ENCODE measurements at places on chromosomes 4 and X. TPM values are rescaled to one million over a fixed set of nuclear protein-coding genes. Genes with fewer than 3 reads are reported as not detected.

DNA sequence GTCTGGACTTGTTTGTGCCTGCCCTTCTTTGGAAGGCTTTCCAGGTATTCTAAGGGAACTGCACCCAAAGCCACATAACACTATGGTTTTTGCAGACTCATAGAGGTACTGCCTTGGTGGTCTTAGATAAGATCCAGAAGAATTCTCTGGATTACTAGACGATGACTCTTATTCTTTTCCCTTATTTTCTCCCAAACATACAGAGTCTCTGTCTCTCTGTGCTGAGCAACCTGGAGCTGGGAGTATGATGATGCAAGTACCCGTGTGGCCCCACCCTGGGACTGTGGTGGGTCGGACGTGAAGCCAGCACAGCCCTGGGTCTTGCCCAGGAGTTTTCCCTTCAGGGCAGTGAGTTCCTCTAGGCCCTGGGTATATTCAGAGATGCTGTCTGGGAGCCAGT is 1342.4 kb upstream of the TENM3 start:
- no peak overlapping the region for H3K4me3 ChIP-seq
- DNase-seq = no peak
- no peaks in the 10 kb centered on the region for H3K27me3 ChIP-seq
- H3K4me1 ChIP-seq = no peaks in the 10 kb centered on the region
- H3K36me3 ChIP-seq = no peaks in the 10 kb centered on the region

DNA sequence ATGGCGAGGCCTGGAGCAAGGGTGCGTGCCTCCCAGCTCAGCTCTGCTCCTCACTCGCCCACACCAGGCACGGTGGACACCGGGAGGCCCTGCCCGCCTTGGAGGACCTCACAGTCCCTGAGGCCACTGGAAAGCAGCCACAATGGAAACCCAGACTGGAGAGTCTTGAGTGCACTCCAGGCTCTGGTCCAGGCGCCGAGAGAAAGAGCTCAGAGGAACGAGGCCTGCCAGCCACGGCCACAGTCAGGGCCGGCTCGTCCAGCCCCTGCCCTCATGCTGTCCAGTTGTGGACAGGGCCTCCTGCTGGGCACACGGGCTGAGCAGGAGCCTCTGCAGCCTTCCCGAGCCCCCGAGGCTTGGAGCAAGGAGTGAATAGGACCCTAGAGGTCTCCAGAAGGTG is 53.3 kb upstream of the GRPEL1 start:
- no peak overlapping the region for H3K27ac ChIP-seq
- no peak overlapping the region for H3K4me3 ChIP-seq
- H3K27me3 ChIP-seq = peaks cover 22% of the 10 kb centered on the region

DNA sequence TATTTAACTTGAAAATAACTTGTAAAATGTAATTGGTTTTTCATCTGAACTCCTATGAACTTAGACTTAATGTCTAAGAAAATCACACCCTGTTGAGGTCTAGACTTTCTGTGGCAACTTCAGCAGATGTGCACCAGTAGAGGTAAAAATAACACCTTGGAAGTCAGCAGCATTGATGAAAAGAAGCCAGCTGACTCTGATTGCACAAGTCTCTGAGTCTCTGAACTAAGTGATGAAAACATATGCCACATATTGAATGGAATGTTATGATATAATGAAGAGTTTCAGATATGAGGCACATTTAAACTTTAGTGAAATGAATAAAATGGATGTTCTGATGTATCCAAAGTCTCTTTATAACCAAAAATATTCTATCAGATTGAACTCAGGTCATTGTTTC is 155.4 kb downstream of the GPM6A start:
- H3K36me3 ChIP-seq = no peaks in the 10 kb centered on the region
- no peak overlapping the region for H3K27ac ChIP-seq
- H3K4me3 ChIP-seq = no peak overlapping the region
- H3K27me3 ChIP-seq = no peaks in the 10 kb centered on the region

- peaks cover 18% of the 10 kb centered on the region for H3K4me1 ChIP-seq
- no peak overlapping the region for H3K27ac ChIP-seq
- DNase-seq = no peak
These were observed 84.0 kb downstream of the RTL9 start for GRCh38 chrX:110442635-110443034.

- peak overlapping the region; percentile 99 for H3K27ac ChIP-seq
- H3K27me3 ChIP-seq = no peaks in the 10 kb centered on the region
- peaks cover 6% of the 10 kb centered on the region for H3K36me3 ChIP-seq
These were observed 471 bp downstream of the MCTS1 start for GRCh38 chrX:120604361-120604782.

DNA sequence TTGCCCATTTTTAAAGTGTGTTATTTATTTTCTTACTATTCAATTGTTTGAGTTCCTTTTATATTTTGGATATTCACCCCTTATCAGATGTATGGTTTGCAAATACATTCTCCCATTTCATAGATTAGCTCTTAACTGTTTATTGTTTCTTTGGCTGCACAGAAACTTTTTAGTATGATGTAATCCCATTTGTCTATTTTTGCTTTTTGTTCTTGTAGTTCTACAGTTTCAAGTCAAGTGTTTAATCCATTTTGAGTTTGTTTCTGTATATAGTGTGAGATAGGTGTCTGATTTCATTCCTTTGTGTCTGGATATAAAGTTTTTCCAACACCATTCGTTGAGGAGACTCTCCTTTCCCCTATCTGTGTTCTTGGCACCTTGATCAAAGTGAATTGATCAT is 97.4 kb upstream of the CAMK2D start:
- no peak for DNase-seq
- H3K36me3 ChIP-seq = no peaks in the 10 kb centered on the region
- H3K4me1 ChIP-seq = no peaks in the 10 kb centered on the region
- no peak overlapping the region for H3K4me3 ChIP-seq
- no peak overlapping the region for H3K27ac ChIP-seq
- H3K27me3 ChIP-seq = no peaks in the 10 kb centered on the region

TLR10 gene
- total RNA-seq = not detected

GRCh38 chrX:8873956-8874355 is 72.8 kb upstream of the FAM9A start:
- no peak overlapping the region for H3K27ac ChIP-seq
- no peak overlapping the region for H3K4me3 ChIP-seq
- H3K4me1 ChIP-seq = no peaks in the 10 kb centered on the region
- H3K27me3 ChIP-seq = no peaks in the 10 kb centered on the region

CT47B1 gene
- not detected for total RNA-seq

DNA sequence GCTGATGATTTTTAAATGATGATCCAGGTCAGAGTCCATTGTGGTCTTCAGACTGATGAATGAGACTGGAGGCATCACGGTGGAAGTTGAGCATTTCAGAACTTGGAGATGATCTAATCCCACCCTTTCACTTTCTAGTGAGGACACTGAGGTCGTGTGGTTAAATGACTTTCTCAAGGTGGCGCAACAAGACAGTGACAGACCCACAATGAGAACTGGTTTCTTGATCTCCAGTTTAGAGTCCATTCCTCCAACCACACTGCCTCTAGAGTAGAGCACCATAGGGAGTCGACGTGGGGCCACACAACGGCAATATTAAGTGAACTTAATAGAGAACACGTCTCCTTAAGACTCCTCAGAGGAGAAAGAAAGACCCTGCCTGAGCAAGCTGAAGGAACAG is 381.0 kb downstream of the UNC5C start:
- no peak for DNase-seq
- H3K4me3 ChIP-seq = no peak overlapping the region
- no peak overlapping the region for H3K27ac ChIP-seq

DNA sequence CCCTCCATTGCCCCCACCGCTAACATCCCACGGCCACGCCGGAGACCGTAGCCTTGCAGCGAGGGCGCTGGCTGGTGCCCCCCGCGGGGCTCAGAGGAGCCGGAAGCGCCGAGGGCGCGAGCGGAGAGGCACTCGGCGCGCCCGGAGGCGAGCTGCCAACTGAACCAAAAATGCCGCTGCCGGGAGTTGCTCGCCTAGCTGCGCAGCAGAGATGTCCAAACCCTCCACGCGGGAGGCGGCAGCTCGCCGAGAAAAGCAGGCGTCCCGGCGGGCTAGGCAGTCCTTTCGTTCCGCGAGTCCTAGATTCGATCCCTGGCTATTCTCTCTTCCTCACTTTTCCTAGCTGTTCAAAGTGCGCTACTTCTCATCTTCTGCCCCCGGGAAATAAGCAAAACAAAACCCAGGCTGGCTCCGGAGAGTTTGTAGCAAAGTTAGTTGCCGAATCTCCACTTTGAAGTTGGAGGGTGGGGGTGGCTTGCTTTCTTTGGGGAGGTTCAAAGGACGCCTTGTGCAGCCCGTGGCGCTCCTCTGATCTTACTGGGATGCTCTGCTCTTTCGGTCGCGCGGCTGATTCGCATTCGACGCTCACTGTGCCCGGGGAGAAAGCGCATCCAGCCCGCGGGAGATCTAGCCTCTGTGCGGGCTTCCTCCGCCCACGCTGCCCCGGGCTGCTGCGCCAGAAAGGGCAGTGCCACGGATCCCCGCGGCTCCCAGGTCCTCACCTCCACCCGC is 723 bp downstream of the NKX6-1 start:
- peaks cover 29% of the 10 kb centered on the region for H3K4me1 ChIP-seq
- no peak overlapping the region for H3K27ac ChIP-seq
- peaks cover 98% of the 10 kb centered on the region for H3K27me3 ChIP-seq
- H3K4me3 ChIP-seq = peak overlapping the region; percentile 72
- DNase-seq = no peak

DNA sequence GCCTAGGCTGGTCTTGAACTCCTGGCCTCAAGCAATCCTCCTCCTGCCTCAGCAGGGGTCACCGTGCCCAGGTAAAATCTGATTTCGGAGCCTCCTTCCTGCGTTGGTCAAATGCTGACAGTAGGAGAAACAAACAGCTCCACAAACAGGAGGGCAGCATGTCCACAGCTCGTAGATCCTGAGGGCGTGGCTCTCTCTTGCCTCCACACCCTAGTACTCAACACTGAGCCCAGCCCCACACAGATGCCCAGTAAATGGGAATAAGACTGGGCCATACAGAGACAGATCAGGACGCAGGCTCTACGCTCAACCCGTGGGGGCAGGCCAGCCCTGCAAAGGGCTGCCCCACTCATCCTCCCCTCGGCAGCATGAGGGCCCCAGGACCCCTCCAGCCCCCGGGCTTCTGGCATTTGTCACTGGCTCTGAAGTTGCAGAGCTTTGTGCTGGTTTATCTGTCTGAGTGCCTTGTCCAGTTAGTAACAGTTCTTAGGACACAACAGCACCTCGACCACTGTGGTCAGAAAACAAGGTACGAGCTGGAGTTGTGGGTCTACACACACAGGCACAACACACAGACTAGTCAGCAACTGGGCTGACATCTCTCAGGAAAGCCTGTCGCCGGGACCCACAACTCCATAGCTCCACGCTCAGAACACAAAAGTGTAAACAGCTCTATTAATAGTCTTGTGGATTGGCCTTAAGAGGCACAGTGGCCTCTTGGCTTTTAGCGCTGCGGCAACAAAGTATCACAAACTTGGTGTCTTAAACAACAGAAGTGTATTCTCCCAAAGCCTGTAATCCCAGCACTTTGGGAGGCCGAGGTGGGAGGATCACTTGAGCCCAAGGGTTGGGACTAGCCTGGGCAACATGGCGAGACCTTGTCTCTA is 5.2 kb downstream of the TNIP2 start:
- H3K36me3 ChIP-seq = peaks cover 10% of the 10 kb centered on the region
- no peaks in the 10 kb centered on the region for H3K27me3 ChIP-seq
- peaks cover 7% of the 10 kb centered on the region for H3K4me1 ChIP-seq
- no peak overlapping the region for H3K27ac ChIP-seq
- no peak for DNase-seq
- H3K4me3 ChIP-seq = no peak overlapping the region

DNA sequence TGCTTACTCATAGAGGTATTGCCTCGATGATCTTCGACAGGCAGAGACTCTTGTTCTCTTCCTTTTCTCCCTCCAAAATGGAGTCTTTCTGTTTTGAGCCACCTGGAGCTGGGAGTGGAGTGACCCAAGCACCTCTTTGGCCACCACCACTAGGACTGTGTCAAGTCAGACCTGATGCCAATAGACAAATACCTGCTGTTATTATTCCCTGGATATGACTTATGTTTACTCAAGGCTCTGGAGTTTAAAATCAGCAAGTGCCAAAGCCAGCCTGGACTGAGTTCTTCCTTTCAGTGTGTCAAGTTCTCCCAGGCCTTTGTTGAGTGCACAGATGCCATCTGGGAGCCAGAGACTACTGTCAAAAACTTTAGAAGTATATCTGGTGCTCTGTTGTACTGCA is 130.2 kb upstream of the SLC6A14 start:
- DNase-seq = no peak
- H3K27ac ChIP-seq = no peak overlapping the region
- no peak overlapping the region for H3K4me3 ChIP-seq
- no peaks in the 10 kb centered on the region for H3K27me3 ChIP-seq
- no peaks in the 10 kb centered on the region for H3K36me3 ChIP-seq
- no peaks in the 10 kb centered on the region for H3K4me1 ChIP-seq

DNA sequence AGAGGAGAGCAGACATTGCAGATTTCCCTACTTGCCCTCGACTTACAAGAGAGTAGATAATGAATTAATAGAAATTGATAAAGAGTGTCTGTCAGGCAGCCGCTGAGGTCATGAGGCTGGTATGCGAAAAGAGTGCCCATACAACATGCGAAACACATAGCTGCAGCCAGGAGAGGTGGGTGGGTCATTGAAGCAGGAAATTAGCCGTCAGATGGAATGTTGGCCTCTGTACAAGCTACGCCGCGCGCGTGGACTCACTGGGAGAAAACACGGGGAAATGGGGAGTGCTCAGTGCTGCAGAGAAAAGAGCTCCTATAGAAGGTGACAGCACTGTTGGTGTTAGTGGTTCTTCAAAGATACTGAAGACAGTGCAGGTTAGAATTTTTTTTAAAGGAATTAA is 125.1 kb downstream of the RAPGEF2 start:
- peak overlapping the region; percentile 54 for H3K4me3 ChIP-seq
- H3K36me3 ChIP-seq = peaks cover 14% of the 10 kb centered on the region
- DNase-seq = peak; percentile 61
- peak overlapping the region; percentile 94 for H3K27ac ChIP-seq

- no peak overlapping the region for H3K4me3 ChIP-seq
- no peak overlapping the region for H3K27ac ChIP-seq
- H3K36me3 ChIP-seq = peaks cover 36% of the 10 kb centered on the region
- no peak for DNase-seq
These were observed 34.2 kb downstream of the TMA16 start for GRCh38 chr4:163528653-163529052.

DNA sequence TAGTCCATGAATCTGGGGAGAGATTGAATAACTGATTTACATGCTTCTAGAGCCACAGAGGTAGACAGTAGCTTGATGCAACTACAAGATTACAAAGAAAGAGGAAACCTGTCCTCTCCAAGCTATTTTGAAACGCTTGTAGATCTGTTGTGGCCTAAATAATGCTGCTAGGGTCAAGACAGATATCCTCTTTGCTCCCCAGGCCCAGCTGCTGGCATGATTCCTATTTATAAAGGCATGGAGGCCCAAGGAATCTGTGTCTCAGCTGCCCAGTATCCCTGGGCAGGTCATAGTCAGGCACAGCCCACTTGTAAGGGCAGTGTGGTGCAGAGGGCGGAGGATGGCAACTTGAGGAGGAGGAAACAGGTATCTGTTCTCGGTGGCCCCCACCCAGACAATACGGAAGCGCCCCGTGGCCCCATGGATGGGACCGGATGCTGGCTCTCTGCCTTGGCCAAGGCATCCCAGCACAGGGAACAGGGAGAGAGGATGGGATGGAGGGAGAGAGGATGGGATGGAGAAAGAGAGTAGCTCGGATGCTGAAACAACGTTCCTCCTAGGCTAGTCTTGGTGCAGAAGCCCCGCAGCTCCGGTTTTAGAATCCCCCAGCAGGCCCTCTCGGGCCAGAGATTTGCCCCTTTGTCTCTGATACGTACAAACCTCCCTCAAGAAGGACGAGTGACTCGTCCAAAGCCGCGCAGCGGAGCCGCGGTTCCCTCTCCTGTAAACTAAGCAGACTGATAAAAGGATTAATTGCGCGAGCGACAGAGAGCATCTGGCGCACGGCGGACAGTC is 767 bp upstream of the SMIM20 start:
- no peaks in the 10 kb centered on the region for H3K36me3 ChIP-seq
- peak; percentile 38 for DNase-seq
- H3K4me1 ChIP-seq = peaks cover 11% of the 10 kb centered on the region
- peaks cover 21% of the 10 kb centered on the region for H3K27me3 ChIP-seq
- H3K27ac ChIP-seq = peak overlapping the region; percentile 84

TLR8 gene
- not detected for total RNA-seq
